ENCODE measurements at places on chromosomes 16 and 17.

DNA sequence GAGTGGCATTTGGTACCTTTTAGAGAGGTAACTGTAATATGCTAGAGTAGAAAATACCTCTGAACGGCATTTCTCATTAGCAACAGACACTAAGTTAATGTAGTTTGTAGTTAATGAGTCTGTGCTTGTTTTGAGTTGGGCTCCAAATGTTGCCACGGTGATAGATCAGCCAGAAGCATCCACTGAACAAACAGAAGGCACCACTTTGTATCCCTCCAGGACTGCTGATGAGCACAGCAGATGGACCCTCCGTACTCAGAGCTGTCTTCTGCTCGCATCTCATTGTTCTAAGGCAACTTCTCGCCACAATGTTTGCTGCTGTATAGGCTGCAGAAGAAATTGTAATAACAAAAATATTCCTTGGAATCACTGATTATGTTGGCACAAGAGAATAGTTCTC lies 56.1 kb downstream of the TNRC6C start:
- no peak for DNase-seq

DNA sequence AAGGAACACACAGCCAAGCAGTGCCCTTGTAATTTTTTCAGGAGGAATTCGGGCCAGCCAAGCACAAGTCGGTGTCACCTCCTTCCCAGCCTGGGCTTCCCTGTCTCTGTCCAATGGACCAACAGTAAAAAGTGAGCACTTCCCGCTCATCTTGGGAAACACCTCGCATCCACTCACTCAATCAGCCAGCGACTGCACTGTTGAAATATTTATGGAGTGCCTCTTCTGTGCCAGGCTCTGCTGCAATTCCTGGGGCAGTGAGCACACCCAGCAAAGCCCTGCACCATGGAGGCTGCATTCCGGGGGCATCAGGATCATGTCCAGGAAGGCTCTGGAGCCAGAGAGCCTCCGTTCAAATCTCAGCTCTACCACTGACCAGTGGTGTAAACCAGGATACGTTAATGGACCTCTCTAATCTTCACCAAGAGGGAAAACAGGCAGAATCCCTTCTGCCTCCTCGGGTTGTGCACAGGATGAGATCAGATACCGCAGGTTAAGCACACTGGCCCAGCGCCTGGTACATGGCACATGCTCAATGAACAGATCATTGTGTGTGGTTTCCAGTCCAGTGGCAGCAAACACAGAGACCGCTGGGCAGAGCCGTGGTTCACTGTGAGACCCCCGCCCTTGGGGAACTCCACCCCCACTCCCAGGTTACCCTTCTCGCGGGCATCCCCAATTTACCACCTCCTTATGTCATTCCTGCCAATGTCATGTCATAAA lies 194.3 kb downstream of the ZNF423 start:
- no peak for DNase-seq

GRCh38 chr16:56428091-56428490 lies 2.7 kb upstream of the AMFR start:
- DNase-seq = no peak

DNA sequence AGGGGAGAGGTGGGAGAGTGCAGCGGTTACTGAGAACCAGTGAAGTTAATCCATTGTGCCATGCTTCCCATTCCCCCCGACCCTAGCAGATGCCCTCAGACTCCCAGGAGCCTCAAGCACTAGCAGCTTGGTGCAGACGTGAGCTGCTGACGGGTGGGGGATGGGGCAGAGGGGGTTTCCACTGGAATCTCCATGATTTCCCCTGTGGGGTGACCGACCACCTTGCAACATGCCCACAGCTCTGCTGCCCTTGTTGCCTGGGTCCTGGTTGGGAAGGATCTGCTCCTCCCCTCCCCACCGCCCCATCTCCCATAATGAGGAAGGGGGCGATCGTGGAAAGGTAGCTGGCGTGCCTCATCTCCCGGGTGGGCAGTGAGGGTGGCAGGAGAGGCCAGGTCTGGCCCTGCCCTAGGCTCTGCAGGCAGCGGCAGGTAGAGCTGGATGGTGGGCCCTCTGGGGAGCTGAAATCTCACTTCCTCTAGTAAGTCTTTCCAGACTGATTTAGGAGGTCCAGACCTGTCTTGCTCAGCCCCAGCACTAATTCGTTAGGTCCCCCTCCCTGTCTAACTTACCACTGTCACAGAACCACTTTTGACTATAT lies 9.6 kb downstream of the FLOT2 start:
- no peak for DNase-seq

Measured in right renal pelvis (tissue), 4 donors.